Breast epithelium (tissue), 4 donors: ENCODE measurements at places on chromosomes 13 and 19. TPM values are rescaled to one million over a fixed set of nuclear protein-coding genes. Genes with fewer than 3 reads are reported as not detected.

DNA sequence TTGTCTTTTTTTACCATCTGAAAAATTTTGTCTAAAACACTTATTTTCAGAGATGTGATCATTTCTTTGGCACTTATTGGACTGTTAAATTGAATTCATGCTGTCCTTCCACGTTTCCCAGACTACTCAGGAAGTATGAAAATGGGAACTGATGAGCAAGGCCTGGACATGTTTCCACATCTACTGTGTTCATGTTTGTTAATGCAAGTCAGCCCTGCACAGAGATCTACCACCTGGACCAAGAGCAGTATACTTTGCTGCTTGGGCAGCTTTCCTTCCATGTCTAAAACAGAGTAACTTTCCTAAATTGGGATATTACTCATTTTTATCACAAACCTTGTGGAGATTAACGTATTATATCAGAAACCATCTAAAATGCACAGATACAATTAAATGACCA, 687.4 kb downstream of the DIAPH3 start:
- DNase-seq: no peak

DNA sequence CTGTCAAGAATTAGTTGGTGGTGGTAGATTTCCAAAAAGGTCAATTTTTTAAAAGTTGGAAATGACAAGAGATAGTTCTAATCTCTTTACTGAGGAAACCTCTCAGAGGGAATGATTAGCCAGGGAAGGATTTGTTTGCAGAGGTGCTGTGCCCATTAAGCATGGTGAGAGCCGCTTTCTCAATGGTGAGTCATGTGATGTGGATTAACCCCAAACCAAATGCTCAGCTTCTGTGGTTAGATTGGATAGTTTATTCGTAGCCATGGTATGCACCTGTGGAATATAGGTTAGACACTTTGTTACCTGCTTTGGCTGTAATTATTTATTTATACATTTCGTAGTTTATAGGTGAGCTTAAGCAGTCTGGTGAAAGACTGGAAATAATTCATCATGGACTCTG, 7.1 kb downstream of the HNRNPM start:
- no peak for DNase-seq

- DNase-seq: no peak
Observed at GRCh38 chr19:14054099-14054498, 7.8 kb downstream of the PALM3 start.

DNA sequence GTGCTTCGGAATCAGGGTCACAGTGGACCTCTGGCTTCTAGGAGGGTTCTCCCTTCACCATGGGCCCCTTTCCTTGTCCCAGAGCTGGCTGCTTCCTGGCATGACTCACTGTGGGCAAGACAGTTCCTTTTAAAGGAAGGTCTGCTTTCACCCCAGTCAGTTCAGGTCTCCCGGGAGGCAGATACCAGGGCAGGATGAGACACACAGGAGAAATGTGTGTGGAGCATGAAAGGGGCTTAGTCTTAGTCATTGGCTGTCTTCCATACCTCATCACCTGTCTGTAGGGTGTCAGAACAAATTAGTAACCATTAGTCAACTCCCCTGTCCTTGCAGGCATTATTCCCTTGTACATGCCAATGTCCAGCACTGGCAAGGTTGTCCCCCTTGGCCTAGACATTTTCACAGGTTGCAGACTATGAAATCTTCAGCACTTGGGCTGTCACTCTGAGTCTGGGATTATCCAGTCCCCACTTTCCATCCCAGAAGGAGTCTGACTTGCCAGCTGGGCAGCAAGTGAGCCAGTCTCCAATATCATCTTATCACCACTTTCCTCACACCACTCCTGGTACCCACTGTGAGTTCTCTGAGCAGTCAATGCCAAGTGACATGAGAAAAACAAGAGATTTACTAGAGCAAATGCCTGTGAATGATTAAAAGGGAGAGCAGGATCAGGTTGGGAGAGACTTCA, 76.8 kb upstream of the MEDAG start:
- no peak for DNase-seq

Gene EGLN2
- 90.8 TPM for total RNA-seq

GRCh38 chr19:38949580-38950367, 19.0 kb downstream of the MRPS12 start:
- DNase-seq: peak; percentile 84

Gene ZNF540
- 1.8 TPM for total RNA-seq

DNA sequence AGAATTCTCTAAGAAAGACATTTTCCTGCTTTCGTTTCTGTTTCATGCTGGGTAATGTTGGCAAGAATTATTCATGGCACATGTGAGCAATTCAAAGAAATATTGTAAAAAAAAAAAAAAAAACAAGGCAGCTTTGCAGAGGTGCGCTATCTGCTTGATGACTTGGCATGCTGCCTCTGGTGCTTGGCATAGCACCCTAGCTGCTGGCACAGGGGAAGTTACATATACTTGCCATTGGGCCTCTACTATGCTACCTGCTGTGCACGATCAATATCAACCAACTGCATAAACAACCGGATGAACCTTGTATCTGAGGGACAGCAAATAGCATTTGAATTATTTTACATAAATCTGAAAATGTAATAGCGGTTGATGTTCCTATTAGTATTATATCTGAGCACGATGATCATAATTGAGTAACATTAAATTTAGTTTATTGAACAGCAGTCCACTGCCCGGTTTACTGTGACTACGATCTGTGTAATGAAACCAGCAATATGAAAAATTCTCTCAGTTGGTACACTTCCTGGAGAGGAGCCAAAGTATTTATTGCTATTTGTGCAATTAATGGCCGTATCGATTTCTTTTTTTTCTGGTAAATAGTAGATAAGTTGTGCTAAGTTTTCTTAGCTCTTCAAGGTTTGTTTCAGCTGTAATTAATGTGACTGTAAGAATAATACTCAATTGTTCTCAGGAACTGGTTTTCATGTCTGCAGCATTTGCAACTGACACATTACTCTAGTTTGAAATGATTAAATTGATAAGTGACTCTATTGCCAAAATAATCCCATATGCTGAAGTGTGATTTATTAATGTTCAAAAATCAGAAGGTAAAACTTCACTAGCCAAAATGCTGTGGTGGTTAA, 717.3 kb downstream of the DACH1 start:
- no peak for DNase-seq

GRCh38 chr13:91375116-91375729, 23.2 kb upstream of the GPC5 start:
- no peak for DNase-seq

Gene UBE2L5
- not detected for total RNA-seq
